ENCODE measurements at places on chromosomes 1 and 21.
A peak's percentile ranks its signal among the peaks of the same experiment; 100 is the strongest.

GRCh38 chr1:175503538-175503937, 239.9 kb downstream of the TNR start:
- no peak for DNase-seq

DNA sequence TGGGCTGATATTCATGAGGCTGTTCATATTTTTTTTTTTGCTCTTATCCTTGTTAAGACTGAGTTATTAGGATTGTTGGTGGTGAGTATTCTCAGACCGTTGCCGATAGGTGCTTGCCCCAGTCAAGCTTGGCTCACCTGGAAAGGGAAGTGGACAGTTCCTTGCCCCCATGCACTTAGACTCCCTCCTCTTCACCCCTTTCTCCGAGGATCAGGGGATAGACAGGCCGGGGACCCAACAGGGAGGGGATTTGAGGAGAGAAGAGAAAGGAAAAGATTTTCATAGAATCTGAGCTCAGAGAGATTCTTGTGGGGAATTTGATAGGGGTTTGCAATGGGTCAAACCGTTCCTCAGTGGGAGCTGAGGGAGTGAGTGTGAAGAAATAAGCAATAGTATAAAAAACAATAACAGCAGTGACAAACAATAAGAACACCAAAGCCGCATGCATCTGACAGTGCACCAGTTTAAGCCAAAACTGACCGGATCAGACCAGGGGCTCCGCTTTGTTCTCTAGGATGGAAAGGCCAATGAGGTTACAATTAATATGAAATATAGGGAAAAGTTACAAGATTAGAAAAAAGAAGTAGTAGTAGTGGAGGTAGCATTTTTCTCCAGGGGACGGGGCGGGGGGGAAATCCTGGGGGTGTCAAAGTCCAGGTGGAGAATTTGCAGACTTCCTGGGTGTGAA, 8.9 kb downstream of the PAX7 start:
- no peak for DNase-seq

GRCh38 chr1:165153182-165153581, 203.3 kb downstream of the LMX1A start:
- DNase-seq, result no peak

GRCh38 chr1:95584315-95584714, 350.3 kb downstream of the RWDD3 start:
- DNase-seq, result no peak

- peak; percentile 24 for DNase-seq
Measured at GRCh38 chr1:89692601-89693521, 59.9 kb downstream of the LRRC8C start.

GRCh38 chr1:35122311-35122710, 43.1 kb downstream of the ZMYM1 start:
- DNase-seq, result no peak
